Fibroblast of upper back skin (primary cell): ENCODE measurements at places on chromosomes 4 and X.

DNA sequence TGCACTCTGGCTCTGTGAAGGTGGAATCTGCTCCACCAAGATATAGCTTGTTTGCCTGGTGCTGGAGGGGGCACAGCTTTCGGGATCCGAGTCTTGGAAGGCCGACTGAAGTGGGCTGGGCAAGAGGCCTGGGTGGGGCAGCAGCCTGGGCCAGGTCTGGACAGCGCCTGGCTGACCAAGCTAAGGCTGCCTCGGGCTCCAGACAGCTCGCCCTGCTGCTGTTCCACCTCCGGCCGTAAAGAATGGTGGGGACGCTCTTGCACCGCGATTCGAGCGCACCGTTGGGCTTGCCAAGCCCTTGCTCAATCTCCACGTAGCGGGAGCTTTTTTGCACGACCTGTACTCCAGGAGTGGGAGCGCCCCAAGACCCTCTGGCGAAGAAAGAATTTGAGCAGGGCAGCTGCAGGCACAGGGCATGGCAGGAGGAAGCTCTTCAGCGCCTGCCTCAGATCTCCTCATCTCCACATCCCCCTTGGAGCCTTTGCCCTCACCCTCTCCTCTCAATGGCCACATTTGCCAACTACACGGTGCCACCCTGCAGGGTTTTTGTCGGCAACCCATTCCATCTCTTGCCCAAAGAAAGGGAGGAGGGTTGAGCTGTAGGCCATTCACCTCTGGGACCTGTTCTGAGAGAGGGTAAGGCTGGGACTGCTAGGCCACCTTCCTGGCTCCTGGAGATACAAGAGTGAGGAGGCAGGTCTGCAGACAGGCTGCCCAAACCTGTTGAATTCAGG lies 18.9 kb downstream of the CNGA2 start:
- DNase-seq = peak; percentile 47

- no peak for DNase-seq
These were observed at the start of gene FOXP3 for GRCh38 chrX:49264460-49264859. TSS of gene FOXP3 (minus strand) at chrX:49264710. CDS start at chrX:49258505, 6,205 bp downstream.

DNA sequence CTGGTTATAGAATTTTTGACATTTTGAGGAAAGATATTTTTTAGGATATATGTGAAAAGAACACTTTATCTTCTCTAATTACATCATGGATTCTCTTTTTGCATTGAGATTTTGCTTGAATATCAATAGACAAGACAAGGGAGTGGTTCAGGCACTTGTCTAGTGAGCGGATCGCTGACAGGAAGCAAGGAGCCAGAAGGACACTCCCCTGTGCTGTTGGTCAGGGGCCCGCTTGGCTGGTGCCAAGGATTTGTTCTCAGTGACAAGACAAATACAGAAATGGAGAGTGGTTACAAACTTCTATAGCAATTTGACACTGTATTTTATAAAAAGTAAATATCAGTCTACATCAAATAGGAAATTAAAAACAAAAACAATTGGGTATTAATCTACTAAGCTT lies 60.0 kb downstream of the SLC9B1 start:
- DNase-seq = no peak

- DNase-seq = no peak
These were observed 77.0 kb upstream of the SPRY1 start for GRCh38 chr4:123319639-123320038.

DNA sequence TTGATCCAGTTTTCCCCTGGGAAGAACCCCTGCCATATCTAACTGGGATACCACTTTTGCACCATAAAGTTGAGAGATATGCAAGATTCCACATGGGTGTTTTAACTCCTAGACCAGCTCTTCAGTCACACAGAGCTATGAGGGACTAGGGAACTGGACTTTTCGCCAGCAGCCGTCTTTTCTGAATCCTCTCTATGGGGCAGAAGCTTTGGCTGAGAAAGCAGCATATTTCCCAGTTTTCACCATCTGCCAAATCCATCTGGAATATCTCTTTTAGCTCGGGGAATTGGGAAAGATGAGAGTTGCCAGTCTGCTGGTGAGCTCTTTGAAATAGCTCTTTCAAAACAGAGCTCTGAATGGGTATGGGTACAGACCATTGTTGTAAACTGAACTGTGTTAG lies 20.9 kb downstream of the APOOL start:
- no peak for DNase-seq

DNA sequence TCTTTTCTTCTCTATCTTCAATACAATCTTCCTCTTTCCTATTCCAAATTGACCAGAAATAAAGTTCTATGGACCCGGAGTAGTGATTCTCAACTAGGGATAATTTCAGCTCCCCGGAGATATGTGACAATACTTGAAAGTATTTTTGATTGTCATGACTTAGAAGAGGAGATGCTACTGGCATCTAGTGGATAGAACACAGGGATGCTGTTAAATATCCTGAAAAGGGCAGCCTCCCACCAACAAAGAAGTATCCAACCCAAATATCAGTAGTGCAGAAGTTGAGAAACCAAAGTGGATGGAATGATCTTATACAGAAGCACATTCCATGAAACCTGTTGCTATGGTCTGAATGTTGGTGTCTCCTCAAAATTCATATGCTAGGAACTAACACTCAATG lies 65.7 kb upstream of the NDST3 start:
- no peak for DNase-seq

- no peak for DNase-seq
These were observed 5.7 kb downstream of the LETM1 start for GRCh38 chr4:1850276-1850675.

- DNase-seq = peak; percentile 79
These were observed 15.9 kb upstream of the MAP9 start for GRCh38 chr4:155392481-155393184.

DNA sequence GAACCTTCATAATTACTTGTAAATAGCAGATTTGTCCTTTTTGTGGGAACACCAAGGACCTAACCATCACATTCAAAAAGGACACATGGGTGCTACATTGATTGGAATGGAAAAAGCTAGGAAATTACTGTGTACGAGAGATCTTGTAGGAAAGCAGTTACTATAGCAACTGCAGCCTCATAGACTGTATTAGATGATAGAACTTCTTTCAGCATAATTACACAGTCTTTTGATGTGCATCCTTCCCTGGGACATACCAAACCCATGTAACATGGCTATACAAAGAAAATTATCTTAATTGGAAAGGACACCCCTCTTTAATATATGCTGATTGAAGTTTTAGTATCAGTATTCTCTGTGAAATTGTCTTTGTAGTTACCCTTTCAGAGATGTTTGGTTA lies 130.7 kb upstream of the CTSO start:
- no peak for DNase-seq

DNA sequence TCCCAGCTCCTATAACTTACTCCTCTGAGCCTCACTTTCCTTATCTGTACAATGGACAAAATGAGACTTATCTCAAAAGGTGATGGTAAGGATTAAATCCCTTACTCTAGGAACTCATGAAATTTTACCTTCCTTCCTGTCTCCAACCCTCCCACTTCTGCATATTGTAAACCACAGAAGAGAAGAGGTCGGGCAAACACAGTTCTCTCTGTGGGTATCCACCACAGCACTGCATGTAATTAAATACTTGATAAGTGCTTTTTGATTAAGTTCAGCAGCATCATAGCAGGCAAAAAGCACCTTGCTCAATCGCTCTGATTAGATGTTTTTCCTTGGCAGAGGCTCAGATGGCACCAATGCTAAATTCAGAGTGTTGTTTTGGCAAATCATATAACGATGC lies 17.3 kb upstream of the TMEM192 start:
- no peak for DNase-seq

GRCh38 chr4:152112887-152113286 lies 352.1 kb upstream of the GATB start:
- no peak for DNase-seq

GRCh38 chrX:274904-275475 lies 6.2 kb upstream of the PLCXD1 start:
- DNase-seq = peak; percentile 60

DNA sequence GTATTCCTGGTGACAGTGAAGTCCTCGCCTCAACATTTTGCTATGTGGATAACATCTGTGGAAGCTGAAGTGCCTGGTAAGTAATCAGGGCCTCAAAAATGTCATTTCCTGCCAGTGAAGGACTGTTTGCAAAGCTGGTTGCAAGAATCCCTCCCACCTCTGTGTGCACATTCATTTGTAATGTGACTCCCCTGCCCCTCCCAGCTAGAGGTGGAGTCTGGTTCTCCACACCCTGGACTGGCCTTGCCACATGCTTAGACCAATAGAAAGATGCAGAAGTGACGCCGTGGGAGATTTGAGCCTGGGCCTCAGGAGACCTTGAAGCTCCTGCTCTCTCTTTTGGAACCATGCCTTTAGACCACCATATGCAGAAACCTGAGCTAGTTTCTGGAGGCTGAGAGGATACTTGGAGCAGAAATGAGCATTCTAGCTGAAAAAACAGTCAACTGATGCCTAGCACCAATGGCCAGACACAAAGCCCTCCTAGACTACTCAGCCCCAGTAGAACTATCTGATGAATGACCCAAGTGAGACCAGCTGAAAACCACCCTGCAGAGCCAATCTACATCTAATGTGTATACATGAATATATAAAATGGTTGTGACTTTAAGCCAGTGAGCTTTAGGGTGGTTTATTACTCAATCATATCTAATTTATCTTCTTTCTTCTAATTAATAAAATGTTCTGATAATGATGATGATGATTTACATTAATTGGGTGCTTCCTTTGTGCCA lies 47.8 kb upstream of the CRMP1 start:
- peak; percentile 2 for DNase-seq

- DNase-seq = peak; percentile 87
These were observed 35.0 kb downstream of the FBXW7 start for GRCh38 chr4:152500800-152501434.

DNA sequence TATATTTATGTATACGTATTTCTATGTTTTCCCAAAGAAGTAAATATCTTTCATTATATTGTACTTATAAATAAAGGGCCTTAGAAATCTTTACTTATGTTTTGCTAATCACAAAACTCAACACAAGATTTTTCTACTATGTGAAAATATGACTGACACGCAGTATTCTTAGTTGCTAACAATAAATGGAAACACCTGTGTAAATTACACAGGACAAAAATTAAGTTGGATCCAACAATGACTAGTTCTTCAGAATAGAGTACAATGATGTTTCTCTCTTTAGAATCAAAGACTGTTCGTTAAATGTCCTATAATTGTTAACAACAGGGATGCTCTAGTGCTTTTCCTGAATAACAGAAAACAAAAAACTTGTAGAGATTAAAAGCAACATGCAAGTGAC lies 96.1 kb downstream of the PPP3CA start:
- DNase-seq = no peak

DNA sequence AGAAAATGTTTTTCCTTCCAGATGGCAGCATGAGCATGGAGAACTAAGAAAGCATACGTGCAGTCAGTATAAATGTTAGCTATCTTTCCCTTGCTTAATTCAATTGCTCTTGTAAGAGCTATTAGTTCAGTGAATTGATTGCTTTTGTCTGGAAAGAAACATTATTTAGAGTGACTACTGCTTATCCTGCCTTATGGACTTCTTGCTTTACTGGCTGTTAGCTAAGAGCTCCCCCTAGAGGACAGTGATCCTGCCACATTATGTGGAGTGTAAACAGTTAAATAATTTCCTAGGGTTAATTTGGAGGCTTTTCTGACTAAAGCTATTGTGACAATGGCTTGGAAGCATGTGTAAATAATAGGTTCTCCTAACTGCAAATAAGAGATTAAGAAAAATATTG lies 1402.4 kb downstream of the FAM133A start:
- DNase-seq = peak; percentile 53

GRCh38 chr4:93779228-93779627 lies 49.3 kb upstream of the ATOH1 start:
- DNase-seq = no peak

DNA sequence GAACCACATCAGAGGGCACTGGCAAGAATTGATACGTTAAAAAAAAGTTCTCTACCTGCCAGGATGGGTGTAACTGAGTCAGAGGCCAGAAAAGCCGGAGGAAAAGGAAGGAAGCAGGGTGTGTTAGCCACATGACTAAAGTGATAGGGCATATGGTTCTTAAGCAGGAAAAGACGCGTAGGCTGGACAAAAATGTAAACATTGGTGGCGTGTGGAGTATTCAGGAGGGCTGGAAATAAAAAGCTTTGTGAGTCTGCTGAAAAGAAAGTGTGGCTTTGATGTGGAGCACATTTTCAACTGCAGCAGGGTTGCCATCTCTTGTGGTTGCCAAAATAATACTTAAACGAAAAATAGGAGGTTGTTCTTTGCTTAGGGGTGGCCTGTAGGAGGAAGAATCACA lies 186.5 kb upstream of the RPL34 start:
- DNase-seq = peak; percentile 71

GRCh38 chr4:134313591-134313990 lies 112.0 kb upstream of the PABPC4L start:
- DNase-seq = peak; percentile 4

- no peak for DNase-seq
These were observed 804.9 kb downstream of the RAB28 start for GRCh38 chr4:12679217-12679616.

DNA sequence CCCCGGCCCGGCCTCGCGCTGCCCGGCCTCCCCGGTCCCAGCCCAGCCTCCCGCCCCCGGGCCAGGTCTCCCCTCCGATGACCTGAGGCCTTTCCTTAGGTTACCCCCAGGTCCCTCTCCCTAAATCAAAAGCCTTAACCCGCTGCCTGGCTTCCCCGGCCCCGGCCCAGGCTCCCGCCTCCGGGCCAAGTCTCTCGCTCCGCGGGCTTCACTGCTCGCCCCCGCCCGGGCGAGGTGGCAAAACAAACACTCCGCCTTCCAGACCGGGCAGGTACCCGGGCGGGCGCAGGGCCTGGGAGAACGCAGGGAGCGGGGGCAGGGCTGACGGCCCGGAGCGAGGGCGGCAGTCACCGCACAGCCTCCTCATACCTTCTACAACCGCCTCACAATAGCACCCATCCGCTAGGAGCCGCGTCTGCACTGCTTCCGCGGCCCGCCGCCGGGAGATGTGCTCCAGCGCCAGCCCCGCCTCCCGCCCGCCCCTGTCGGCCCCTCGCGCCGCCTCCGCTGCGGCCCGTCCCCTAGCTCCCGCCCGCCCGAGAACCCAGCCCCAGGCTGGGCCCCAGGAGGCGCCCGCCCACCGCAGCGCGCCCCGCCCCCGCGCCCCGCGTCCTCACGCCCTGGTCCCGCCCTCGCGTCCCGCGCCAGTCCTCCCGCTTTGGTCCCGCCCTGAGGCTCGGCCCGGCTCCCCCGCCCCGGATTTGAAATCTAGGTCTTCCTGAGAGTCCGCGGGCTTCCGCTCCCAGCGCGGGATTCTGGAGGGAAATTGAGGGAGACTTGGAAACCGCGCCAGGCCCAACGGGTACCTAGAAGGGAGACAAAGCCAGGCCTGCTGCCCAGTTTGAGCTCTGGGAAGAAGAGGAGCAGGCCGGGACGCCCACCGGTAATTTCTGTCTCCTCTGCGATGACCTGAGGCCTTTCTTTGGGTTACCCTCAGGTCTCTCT lies at the start of the genes CASP3 and PRIMPOL:
Gene CASP3, minus strand, starts transcription at position 422 of the 945 bp plus-strand sequence. CDS start 10,994 bp downstream, outside the sequence.
Gene PRIMPOL, plus strand, starts transcription at position 713 of the 945 bp plus-strand sequence. CDS start 7,403 bp downstream, outside the sequence.
- DNase-seq = peak; percentile 95

GRCh38 chr4:168877511-168878491 lies 132.3 kb downstream of the CBR4 start:
- no peak for DNase-seq

GRCh38 chrX:132508834-132509233 lies 20.0 kb upstream of the MBNL3 start:
- DNase-seq = no peak

DNA sequence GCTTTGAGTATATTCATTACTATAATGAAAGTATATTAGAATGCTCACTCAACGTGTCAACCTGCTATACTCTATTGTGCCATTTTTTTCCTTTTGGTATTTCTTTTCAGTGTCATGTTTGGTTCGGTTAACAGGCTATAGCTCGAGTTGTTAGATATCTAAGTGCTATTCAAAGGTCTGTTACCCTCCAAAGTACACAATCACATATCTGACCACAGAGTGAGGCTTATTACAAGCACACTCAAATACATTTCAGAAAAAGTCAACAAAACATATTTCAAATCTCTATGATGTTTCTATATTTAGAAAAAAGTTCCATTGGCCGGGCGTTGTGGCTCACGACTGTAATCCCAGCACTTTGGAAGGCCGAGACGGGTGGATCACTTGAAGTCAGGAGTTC lies 32.8 kb downstream of the WNK3 start:
- DNase-seq = no peak
